Stromal cell of bone marrow (primary cell): ENCODE measurements at places on chromosomes 4 and X.

DNA sequence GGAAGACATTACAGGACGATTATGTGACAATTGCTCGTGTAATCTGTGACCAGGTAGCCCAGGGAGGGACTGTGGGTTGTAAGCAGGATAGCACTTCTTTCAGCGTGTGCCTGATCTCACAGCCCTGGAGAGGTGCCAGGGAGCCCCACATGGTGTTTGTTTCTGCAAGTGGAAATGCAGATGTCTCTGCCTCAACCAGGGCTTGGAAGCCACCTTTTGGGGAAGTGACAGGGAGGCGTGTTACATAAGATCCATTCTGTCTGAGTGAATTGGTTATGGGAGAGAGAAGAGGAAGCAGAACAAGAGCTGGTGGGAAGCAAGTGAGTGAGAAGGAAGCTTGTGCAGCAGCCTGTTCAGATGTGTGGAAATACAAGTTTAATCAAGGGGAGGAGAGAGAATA lies 104.5 kb upstream of the GATB start:
- DNase-seq, result no peak

DNA sequence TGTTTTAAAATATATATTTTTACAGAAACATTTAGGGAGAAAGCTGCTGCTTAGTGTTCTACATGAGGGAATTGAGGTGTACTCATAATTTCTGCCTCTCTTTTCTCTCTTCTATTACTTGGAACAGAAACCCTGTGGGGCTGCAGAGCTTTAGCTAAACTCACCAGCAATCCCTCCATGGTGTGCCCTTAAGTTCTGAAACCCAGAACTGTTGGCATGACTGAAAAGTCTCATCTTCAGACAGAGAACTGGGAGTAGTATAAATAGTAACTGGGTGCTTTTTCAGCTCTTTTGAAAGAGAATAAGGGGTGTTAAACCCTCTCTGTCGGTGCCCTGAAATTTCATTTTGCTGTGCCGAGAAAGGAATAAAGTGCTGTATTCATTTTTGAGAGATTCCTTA lies 294.9 kb upstream of the BOD1L1 start:
- DNase-seq, result no peak

DNA sequence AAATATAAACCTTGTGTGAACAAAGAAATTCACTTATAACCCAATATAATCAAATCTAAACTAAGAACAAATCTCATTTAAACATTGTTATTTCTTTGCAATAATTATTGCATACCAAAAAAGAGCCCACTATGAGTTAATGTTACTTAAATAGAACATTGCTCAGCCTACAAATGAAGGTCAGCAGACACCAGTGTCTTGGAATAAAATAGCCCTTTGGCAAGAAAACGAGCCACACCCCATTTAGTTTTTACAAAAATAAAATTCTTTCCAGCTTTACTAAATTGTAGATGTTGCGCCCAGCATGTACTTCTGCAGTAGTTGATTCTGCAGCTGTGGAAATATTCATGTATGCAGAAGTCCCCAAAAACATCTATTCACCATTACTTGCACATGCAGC lies 12.2 kb downstream of the PLS3 start:
- no peak for DNase-seq

DNA sequence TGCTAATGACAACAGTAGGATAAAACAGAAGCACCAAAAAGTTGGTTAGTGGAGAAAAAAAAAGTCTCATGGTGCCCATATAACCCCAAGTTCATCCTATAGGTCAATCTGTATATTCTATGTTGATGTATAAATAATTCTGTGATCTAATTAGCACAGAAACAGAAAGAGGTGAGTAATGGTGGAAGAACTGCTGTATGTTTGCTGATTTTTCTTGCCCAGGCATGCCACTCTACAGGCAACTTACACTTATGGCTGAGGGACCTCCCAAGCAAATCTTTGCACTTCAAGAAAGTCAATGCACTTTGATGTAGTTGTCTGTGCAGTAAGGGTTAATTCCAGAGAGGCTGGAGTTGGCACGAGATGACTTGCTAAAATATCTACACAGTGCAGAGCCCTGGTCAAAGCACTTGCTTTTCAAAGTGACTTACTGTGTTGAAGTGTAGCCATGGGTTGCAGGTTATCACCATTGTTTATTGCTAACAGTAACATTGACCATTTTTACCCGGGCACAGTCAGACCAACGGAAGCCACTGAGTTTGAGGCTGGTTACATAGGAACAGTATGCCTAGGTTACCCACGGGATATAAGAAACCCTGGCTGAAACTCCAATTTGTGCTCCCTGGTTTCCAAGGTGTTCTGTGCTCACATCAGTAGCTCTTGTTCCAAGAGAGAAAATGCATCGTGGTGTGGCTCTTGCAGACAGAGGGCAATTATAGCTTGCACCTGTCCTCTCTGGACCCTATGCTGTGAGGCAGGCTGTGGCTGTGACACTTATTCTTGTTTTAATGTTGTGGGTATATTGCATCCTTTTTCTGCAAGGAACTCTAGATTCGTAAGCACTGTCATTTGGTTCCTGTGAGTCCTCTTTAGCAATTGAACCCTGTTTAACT lies 141.3 kb upstream of the FTHL17 start:
- DNase-seq, result no peak

DNA sequence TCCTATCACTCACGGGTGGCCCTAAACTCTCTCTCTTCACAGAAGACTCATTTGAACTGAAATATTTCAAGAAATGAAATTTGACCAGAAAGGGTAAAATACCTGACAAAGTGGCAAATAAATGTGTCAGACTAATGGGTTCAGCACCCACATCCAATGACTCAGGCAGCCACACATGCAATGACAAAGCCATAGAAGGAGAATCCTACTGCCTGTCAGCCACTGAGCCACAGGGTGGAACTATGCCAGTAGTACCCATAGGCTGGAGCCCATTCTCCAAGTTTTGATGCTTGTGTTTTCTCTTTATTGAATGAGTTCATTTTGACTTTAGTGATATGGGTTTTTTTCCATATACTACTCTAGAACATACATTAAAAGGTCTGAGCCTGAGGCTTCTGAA lies 179.0 kb downstream of the BEND2 start:
- DNase-seq, result no peak

- DNase-seq, result no peak
Observed at GRCh38 chrX:9842541-9842940, 56.3 kb downstream of the SHROOM2 start.
